Myometrial cell (primary cell): ENCODE measurements at places on chromosomes 7 and 10. TPM values are rescaled to one million over a fixed set of nuclear protein-coding genes. Genes with fewer than 3 reads are reported as not detected.

The ZNF467 gene
- 1.4 and 3.0 TPM in 2 replicates for total RNA-seq

The SPDYE2 gene
- total RNA-seq, result not detected in 2 replicates

The PAPOLB gene
- under 0.01 TPM in 1 of 2 replicates, not detected in the other for total RNA-seq

The HMX2 gene
- total RNA-seq, result not detected in 2 replicates

The SMKR1 gene
- total RNA-seq, result 1.2 TPM in 1 of 2 replicates, not detected in the other

The PIK3CG gene
- total RNA-seq, result under 0.01 TPM in 1 of 2 replicates, not detected in the other

The ADAMTS14 gene
- under 0.01 and 0.18 TPM in 2 replicates for total RNA-seq

The AKR1C1 gene
- 8.1 and 11.7 TPM in 2 replicates for total RNA-seq

The TMEM196 gene
- total RNA-seq, result not detected in 2 replicates

The RTKN2 gene
- 0.71 and 0.86 TPM in 2 replicates for total RNA-seq

The ADARB2 gene
- total RNA-seq, result not detected in 2 replicates

The SPDYE3 gene
- not detected in 2 replicates for total RNA-seq

The ADAP1 gene
- total RNA-seq, result 2.3 and 2.5 TPM in 2 replicates

The SEMA3E gene
- total RNA-seq, result 0.35 TPM in 1 of 2 replicates, not detected in the other

The GCK gene
- 1.2 and 2.7 TPM in 2 replicates for total RNA-seq

The DIP2C gene
- 12.1 and 14.4 TPM in 2 replicates for total RNA-seq

The GNAT3 gene
- total RNA-seq, result not detected in 2 replicates

The POU6F2 gene
- not detected in 2 replicates for total RNA-seq

The LRRC17 gene
- total RNA-seq, result 104 and 108 TPM in 2 replicates

The DPYSL4 gene
- total RNA-seq, result 2.8 and 4.0 TPM in 2 replicates

The AOAH gene
- not detected in 2 replicates for total RNA-seq

The IRF5 gene
- total RNA-seq, result 0.18 TPM in 1 of 2 replicates, not detected in the other

The OR2A7 gene
- 0.89 TPM in 1 of 2 replicates, not detected in the other for total RNA-seq

The HDAC9 gene
- total RNA-seq, result 2.0 and 4.6 TPM in 2 replicates

The WIPF3 gene
- not detected in 2 replicates for total RNA-seq

The PRR15 gene
- 10.8 and 11.0 TPM in 2 replicates for total RNA-seq

The ACADSB gene
- total RNA-seq, result 4.3 and 4.8 TPM in 2 replicates

The MKI67 gene
- 16.7 and 23.7 TPM in 2 replicates for total RNA-seq

The RBP4 gene
- total RNA-seq, result not detected in 2 replicates

The PSD gene
- 9.2 and 14.1 TPM in 2 replicates for total RNA-seq

The NODAL gene
- total RNA-seq, result not detected in 2 replicates

The HOXA11 gene
- total RNA-seq, result 28.4 and 32.6 TPM in 2 replicates

The GIMAP5 gene
- not detected in 2 replicates for total RNA-seq

The CDK14 gene
- 35.3 and 36.6 TPM in 2 replicates for total RNA-seq

The C10orf90 gene
- total RNA-seq, result not detected in 2 replicates

The GOLGA7B gene
- not detected in 2 replicates for total RNA-seq

The NRAP gene
- not detected in 2 replicates for total RNA-seq

The STX1A gene
- total RNA-seq, result 3.7 and 8.4 TPM in 2 replicates

The PRPS1L1 gene
- total RNA-seq, result not detected in 2 replicates
